ENCODE measurements at places on chromosomes 7 and 10.

- DNase-seq, result no peak
These were observed 128.1 kb downstream of the JMJD1C start for GRCh38 chr10:63337455-63338251.

DNA sequence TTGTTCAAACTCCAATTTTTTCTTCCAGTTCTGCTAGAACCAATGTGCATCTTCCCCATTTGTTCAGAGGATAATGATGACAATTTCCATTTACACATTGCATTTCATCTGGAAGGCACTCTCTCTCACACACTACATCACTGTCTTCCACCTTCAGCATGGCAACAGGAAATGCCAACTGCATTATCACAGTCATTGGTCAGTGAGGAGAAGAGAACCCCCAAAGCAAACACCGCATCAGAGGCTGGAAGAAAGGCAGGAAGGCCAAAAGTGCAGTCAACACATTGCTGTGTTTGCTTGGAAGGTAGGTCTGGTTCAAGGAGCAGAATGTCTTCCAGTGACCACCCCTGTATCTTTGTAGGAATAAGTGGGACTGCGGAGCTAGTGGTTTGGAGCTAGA, 192.2 kb upstream of the RHOBTB1 start:
- no peak for DNase-seq

GRCh38 chr10:131227163-131227740, 84.3 kb downstream of the TCERG1L start:
- DNase-seq, result no peak

DNA sequence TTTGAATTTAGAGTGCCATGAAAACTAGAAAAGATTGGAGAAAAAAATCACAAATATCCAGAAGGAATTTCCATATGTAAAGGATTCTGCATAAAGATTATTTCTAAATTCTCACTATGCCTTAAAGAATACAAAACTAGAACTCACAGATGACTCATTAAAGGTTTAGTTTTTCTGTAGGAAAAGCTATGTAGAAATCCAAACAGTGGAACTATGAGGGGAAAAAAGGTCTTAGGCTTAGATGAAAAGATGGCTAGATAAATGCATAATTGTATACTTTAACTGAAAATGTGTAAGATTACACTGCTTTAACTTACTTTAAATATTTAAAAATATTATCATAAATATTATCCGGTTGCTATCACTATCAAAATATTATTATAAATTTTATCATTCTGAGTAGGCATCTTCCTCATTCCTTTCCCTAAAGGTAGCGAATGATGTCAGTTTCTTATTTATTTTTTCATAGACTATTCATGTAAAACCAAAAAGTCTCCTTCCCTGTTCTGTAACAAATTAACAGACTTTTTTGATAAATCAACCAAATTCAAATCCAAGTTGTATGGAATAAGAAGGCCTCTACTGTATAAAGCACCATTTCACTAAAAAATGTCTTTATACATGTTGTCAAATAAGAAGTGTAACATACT, 69.1 kb upstream of the COMTD1 start:
- DNase-seq, result no peak

GRCh38 chr10:86651631-86652331, 2.6 kb upstream of the OPN4 start:
- no peak for DNase-seq

DNA sequence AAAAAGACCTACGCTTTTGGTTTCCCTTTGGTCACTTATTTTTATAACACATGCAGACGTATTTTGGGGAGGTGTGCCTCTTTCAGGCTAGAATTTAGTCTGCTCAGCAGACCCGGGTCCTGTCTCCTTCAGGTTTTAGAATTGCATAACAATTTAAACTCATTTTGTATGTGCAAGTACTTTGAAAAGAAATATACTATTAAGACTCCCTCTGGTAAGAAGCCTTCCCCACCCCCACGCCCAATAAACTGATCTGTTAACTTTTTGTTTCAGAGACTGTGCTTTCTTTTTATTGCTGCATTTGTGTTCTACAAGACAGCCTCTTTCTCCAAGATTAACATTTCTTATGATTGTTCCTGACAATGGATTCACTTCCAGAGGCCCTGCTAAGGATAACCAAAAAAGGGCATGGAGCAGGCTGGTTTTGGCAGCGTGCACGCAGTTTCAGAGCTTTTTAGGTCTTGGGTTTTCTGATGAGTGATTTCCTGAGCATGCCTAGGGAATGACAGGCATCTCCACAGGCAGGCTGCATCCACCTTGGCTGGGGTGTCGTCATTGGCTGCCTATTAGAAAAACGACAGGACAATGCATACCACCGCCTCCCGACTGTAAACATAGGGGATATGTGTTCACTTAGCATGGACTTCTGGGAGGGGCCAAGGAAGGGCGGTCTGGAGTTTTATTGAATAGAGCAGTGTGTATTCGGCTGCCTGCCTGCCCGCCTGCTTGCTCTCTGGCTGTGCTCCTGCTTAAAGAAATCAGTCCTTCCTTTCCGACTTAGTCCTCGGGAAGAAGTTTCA, at the start of gene CALD1:
CALD1 (plus strand) TSS at position 694 of the 800 bp plus-strand sequence. CDS start 88,100 bp downstream, outside the sequence.
- DNase-seq, result no peak

GRCh38 chr10:83538047-83538446, 601.3 kb upstream of the GHITM start:
- no peak for DNase-seq

DNA sequence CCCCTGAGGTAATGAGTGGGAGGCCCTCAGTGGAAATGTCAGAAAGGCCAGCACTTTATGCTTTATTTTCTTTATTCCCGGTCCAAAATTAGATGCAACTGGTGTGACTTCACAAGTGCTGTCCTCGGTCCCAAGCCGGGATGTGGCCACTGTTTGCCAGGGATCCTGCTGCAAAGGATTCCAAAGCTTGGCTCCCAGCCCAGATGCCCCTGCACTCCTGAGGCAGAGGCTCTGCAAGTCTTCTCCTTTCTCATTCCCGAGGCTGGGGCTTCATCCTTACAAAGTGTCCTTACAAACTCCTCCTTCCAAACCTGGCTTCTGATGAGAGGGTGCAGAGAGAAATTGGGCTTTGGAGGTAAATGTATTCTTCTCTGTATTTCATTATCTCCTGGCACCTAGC, 544.3 kb upstream of the DPP6 start:
- DNase-seq, result no peak

DNA sequence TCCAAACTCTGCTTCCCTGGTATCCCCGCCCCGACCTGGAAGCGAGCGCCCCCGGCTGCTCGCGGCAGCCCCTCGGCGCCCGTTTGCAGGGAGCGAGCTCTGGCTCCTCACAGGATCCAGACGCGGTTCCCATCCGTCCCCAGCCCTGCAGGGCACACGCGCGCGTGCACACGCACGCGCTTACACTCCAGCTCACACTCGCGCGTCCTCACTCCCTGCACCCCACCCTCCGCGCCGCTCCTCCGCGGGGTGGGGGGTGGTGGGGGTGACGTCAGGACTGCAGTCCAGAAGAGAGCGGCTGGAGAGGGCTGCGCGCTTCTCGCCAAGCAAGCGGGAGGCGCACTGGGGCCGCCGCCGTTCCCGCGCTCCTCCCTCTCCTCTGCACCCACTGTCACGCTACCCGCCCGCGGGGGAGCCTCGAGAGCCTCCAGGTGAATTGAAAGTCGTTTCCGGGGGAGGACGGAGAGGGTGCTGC, 255.6 kb downstream of the OTUD1 start:
- no peak for DNase-seq

- no peak for DNase-seq
These were observed 20.8 kb downstream of the C10orf105 start for GRCh38 chr10:71698737-71699136.

GRCh38 chr10:14549496-14549895, 218.8 kb upstream of the FRMD4A start:
- no peak for DNase-seq

DNA sequence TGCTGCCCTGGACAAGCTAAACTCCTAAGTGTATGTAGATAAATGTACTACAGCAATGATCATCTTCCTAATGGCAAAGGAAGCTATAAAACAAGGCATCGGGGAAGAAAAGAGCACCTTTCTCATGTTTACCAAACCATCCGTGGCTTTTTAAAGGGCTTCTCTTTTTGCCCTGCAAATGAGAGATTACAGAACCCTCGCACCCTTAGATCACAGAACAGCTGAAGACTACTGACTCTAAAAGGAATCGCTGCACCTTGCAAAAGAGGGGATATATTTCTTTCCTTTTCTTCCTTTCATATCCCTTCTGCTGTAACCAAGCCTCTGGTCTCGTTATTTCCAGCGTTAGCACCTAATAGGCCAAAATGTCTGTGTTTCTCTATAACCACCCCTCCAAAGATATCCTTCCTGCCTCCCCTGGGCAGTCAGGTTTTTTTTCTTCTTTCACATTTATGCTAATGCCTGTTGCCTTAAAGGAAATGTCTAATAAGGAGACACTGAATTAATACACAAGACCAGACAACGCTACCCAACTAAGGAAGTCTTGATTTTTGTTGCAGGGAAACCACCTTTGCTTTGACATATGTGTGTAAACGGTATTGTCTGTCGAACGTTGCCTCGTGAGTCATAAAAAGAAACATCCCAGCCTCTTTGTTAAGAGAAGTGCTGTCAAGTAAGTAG, 10.5 kb downstream of the ST8SIA6 start:
- DNase-seq, result no peak

GRCh38 chr10:84160663-84161362, 12.8 kb upstream of the GPR15LG start:
- DNase-seq, result no peak

- no peak for DNase-seq
These were observed 70.3 kb upstream of the SHH start for GRCh38 chr7:155882596-155882995.

DNA sequence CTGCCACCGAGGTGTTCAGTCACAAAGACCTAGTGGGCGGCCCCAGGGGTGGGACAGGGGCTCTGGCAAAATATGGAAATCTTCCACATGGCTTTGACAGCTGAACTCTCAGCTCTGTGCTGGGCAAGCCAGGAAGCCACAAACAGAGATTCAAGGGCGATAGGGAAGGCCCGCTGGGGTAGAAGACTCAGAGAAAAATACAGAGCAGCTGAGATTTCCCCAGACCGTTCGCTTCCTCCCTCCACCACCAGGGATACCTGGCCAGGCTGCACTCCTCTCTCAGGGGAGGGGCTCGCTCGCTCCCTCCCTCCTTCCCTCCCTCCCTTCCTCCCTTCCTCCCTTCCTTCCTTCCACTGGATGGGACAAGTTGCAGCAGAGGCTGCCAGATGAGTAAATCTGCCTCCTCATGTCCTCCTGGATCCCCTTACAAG, 260.5 kb downstream of the PRPF18 start:
- DNase-seq, result no peak
